ENCODE measurements at places on chromosomes 16 and 17. TPM values are rescaled to one million over a fixed set of nuclear protein-coding genes. Genes with fewer than 3 reads are reported as not detected.

DNA sequence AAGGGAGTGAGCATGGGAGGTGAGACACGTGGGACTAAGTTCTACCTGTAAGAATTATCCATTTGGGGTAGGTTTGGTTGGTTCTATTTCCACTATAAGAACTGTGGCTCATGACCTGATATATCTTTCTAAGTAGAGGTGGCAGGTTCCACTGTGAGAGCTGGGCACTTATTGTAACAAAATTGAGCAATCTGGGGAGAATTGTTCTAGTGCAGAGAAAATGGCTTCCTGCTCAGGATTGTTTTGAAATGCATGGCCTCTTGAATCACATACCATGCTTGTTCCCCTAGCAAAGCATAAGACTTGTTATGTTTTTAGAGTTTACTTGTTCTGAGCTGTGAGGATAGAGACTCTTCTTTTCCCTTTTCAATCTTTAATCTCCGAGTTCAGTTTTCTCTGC lies 125.9 kb downstream of the MAP2K6 start:
- DNase-seq, result no peak
- H3K36me3 ChIP-seq, result no peaks in the 10 kb centered on the region
- H3K4me1 ChIP-seq, result peaks cover 20% of the 10 kb centered on the region

- H3K4me3 ChIP-seq, result no peak overlapping the region
- H3K27me3 ChIP-seq, result peaks cover 7% of the 10 kb centered on the region
Measured at GRCh38 chr16:87062569-87063442, 254.4 kb downstream of the C16orf95 start.

DNA sequence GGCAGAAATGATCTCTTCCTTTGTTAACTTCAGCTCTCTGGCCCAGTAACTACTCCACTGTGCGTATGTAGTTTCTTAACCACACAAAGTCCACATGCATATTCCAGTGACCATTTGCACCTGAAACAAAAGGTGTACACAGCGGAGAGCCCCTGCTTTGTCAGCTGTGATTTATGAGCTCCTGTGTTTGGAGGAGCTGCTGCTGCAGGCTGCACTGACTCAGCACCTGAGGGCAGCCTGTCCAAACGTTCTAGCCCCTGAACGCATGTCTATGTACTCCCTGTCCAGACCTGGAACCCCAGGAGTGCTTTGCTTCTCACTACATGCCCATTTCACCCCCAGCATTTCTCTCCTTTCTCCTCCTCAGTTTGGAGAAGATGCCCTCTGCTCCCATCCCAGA lies 216.1 kb downstream of the ABCC12 start:
- H3K27me3 ChIP-seq, result peaks cover 3% of the 10 kb centered on the region
- no peaks in the 10 kb centered on the region for H3K36me3 ChIP-seq
- H3K4me1 ChIP-seq, result peaks cover 7% of the 10 kb centered on the region
- H3K4me3 ChIP-seq, result no peak overlapping the region

DNA sequence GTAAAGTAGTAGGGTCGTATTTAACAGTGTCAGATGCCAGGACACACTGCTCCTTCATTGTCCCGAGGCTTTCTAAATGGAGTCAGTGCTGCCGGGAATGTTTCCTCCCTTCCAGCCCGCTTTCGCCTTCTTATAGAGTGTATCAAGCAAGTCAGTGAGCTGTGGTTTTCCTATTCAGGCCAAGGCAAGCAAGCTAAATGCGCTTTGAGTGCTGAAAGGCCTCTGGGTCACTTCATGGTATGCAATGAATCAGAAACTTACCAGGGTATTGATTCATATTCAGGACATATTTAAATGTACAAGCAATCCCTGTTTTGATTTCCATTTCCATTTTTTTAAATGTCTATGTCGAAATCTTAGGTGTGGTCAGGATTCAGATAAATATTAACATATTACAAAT lies 327.9 kb upstream of the SOX9 start:
- H3K36me3 ChIP-seq, result no peaks in the 10 kb centered on the region
- H3K27me3 ChIP-seq, result no peaks in the 10 kb centered on the region
- H3K4me1 ChIP-seq, result no peaks in the 10 kb centered on the region
- H3K27ac ChIP-seq, result no peak overlapping the region
- no peak for DNase-seq
- H3K4me3 ChIP-seq, result no peak overlapping the region

DNA sequence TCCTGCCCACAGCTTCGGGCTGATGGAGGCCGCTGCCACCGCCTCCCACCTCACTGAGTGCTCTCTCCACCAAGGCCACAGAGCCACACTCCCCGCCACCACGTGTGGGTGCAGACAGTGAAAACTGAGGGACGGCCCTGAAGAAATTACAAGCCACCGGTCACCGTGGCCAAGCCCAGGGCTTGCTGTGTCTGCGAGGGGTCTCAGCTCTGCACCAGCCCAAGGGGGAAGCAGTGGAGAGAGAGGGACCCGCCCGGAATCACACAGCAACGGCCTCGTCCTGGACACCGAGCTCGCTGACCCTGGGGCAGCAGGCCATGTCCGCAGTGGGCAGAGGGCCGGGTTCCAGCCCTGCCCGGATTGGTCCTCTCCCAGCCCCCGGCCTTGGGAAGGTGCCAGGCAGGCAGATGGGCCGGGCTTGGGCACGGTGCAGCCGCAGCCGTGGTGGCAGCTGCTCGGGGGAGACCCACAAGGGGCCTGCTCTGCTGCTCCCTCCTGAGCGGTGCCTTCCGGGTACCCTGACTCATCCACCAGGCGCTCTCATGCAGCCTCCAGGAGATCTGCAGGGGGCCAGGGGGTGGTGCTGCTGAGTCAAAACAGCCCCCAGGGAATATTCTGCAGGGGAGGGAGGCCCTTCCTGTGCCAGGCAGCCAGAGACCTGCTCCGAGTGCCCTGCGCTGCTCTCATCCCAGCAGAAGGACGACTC lies 52.0 kb downstream of the CBFA2T3 start:
- peaks cover 4% of the 10 kb centered on the region for H3K4me1 ChIP-seq
- no peak overlapping the region for H3K27ac ChIP-seq
- H3K27me3 ChIP-seq, result peaks cover 2% of the 10 kb centered on the region
- peak; percentile 46 for DNase-seq
- no peak overlapping the region for H3K4me3 ChIP-seq
- H3K36me3 ChIP-seq, result no peaks in the 10 kb centered on the region

DNA sequence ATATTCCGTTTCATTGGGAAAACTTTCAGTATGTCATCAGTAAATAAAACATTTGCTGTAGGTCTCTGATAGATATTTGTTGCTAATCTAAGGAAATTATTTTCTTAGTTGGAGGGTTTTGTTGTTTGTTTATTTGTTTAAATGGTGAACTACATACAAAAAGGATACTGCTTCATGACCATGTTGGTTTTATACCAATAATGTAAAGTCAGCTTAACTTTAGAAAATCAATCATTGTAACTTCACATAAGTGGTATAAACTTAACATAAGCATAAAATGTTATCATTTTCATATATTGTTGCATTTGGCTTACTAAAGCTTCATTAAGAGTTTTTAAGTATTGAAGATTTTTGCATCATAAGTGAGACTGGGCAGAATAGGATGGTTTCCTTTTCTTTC lies 57.9 kb downstream of the NSRP1 start:
- peaks cover 2% of the 10 kb centered on the region for H3K4me1 ChIP-seq
- H3K36me3 ChIP-seq, result peaks cover 15% of the 10 kb centered on the region
- no peaks in the 10 kb centered on the region for H3K27me3 ChIP-seq

- DNase-seq, result no peak
- H3K4me1 ChIP-seq, result peaks cover 25% of the 10 kb centered on the region
- H3K4me3 ChIP-seq, result no peak overlapping the region
- H3K36me3 ChIP-seq, result no peaks in the 10 kb centered on the region
- peaks cover 16% of the 10 kb centered on the region for H3K27me3 ChIP-seq
Measured at GRCh38 chr16:55010492-55011160, 80.0 kb downstream of the IRX5 start.

- no peak overlapping the region for H3K27ac ChIP-seq
- H3K36me3 ChIP-seq, result peaks cover 46% of the 10 kb centered on the region
- DNase-seq, result no peak
- no peaks in the 10 kb centered on the region for H3K4me1 ChIP-seq
Measured at GRCh38 chr16:57213462-57213861, 27.3 kb downstream of the RSPRY1 start.

GRCh38 chr16:10787304-10787703 lies 31.3 kb downstream of the TVP23A start:
- H3K4me1 ChIP-seq, result no peaks in the 10 kb centered on the region
- H3K27me3 ChIP-seq, result peaks cover 2% of the 10 kb centered on the region
- H3K27ac ChIP-seq, result no peak overlapping the region
- H3K4me3 ChIP-seq, result no peak overlapping the region
- peaks cover 9% of the 10 kb centered on the region for H3K36me3 ChIP-seq
- DNase-seq, result no peak

DNA sequence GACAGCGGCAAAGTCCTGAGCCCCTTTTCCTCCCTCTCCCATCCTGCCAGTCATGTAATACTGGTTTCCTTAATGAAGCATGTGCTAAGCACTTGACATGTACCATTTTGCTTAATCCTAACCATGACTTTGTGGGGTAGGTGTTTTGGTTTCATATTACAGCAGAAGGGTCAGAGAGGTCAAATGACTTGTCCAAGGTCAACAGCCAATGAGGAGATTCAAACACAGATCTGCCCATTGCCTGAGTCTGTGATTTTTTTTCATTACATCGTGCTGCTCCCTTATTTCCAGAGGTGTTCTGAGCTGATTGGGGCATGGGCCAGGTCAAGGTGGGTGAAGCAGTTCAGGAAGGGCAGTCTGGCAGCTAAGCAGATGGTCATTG lies 17.6 kb upstream of the PHF12 start:
- peaks cover 4% of the 10 kb centered on the region for H3K4me1 ChIP-seq
- H3K36me3 ChIP-seq, result no peaks in the 10 kb centered on the region
- no peak overlapping the region for H3K27ac ChIP-seq
- no peak for DNase-seq
- peak overlapping the region; percentile 26 for H3K4me3 ChIP-seq
- peaks cover 9% of the 10 kb centered on the region for H3K27me3 ChIP-seq

DNA sequence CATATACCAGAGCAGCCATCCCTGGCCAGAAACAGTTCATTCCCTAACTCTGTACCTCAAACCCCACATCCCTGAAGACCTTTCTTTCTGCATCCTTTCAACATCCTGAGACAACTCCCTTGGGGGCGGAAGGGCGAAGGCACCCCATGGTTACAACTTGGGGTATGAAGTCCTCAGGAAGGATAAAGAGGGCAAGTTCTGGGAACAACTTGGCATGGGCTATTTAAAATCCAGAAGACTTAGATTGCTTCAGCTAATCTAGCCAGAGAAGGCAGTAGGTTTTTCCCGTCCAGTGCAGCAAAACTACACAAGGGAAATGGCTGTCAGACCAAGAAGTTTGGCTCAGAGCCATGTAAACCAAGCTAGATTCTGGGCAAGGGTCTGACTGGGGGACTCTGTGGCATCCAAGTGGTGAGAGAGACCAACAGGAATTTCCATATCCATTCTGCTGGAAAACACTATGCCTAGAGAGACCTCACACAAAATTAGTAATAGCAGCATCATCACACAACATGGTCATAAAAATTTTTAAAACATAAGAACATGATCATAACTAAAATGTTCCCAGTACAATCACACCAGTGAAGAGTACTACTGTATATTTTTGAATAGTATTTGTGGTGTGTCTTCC lies 113.2 kb downstream of the CDYL2 start:
- peaks cover 4% of the 10 kb centered on the region for H3K36me3 ChIP-seq
- H3K4me3 ChIP-seq, result no peak overlapping the region
- H3K4me1 ChIP-seq, result peaks cover 4% of the 10 kb centered on the region
- peaks cover 3% of the 10 kb centered on the region for H3K27me3 ChIP-seq
- no peak overlapping the region for H3K27ac ChIP-seq
- no peak for DNase-seq

DNA sequence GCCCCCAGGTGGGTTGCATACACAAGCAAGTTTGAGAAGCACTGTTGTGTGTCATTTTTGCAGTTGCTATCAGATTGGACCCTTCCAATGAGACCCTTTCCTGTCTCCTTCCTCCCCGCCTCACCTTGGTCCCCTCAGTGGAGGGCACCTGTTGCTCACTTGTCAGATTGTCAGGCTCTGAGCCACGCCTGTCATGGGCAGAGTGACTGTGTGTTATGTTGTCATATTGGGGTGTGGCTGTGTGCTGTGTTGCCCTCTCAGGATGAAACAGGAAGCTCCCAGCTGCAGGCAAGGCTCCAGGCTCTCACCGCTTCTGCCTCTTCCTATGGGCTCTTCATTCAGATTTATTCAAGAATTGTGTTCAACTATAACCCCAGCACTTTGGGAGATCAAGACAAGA lies 302.9 kb downstream of the CPPED1 start:
- no peaks in the 10 kb centered on the region for H3K27me3 ChIP-seq
- no peak overlapping the region for H3K27ac ChIP-seq
- H3K36me3 ChIP-seq, result no peaks in the 10 kb centered on the region
- peaks cover 4% of the 10 kb centered on the region for H3K4me1 ChIP-seq

The LYRM1 gene
- 14.0 TPM for total RNA-seq

The MMP2 gene
- 422 TPM for total RNA-seq

The SPATA32 gene
- not detected for total RNA-seq

The YPEL3 gene
- 45.9 TPM for total RNA-seq

The HSD17B2 gene
- total RNA-seq, result not detected

The KRTAP2-3 gene
- total RNA-seq, result not detected

The NPIPA7 gene
- total RNA-seq, result 5.8 TPM

The CETP gene
- 7.8 TPM for total RNA-seq

Measured in endothelial cell (in vitro differentiated cells).